ENCODE measurements at places on chromosomes 5 and 9.

DNA sequence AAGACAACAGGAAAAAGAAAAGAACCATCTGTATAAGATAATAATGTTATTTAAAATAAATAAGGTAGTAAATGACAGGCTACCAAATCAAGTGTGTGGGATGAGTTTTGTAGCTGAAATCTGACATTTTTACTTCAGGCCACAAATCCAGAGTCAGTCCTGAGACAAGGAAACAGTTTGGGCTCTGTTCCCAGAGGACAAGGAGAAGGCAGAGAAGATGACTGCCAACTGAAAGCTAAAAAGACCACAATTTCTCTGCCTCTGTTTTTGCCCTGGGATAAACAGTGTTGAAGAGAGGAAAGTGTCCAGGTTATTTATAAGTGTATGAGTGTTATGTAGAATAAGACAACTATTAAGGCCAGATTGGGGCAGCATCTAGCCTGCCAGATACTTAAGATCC lies 180.5 kb downstream of the NFIB start:
- DNase-seq: no peak

DNA sequence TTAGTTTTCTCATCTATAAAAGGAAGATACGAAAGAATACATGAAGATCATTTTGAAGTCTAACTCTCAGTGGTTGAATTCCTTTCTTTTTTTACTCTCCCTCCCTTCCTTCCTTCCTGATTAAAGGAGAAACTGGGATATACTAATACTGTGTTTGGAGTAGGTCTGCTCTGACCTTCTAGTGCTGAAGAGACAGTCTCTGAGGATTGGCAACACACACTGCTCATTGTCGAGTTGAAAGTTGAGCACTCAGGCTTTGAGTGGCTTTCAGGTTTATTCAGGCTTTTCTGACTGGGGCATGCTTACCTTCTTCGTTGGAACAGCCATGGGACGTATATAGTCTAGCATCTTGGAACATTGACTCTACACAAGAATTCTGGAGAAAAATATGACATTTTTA lies 86.9 kb upstream of the RPS23 start:
- DNase-seq: no peak

GRCh38 chr9:99056886-99057664 lies 47.8 kb upstream of the TGFBR1 start:
- no peak for DNase-seq

GRCh38 chr5:119276978-119277377 lies 78.8 kb upstream of the TNFAIP8 start:
- no peak for DNase-seq

GRCh38 chr5:50967009-50967562 lies 300.6 kb downstream of the PARP8 start:
- DNase-seq: no peak

- no peak for DNase-seq
These were observed 21.2 kb downstream of the UBE2QL1 start for GRCh38 chr5:6469836-6470235.

DNA sequence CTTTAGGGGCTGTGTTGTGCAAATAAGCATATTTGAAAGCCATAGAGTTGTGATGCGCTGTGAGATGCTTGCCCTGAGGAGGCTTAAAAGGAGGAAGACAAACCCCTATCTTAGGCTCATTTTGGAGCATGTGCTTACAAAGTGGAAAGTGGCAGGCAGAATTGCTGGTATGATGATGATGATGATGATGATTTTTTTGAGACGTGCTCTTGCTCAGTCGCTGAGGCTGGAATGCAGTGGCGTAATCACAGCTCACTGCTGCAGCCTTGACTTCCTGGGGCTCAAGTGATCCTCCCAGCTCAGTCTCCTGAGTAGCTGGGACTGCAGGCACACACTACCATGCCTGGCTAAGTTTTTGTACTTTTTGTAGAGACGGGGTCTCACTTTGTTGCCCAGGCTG lies 1.7 kb downstream of the CNOT8 start:
- DNase-seq: no peak

DNA sequence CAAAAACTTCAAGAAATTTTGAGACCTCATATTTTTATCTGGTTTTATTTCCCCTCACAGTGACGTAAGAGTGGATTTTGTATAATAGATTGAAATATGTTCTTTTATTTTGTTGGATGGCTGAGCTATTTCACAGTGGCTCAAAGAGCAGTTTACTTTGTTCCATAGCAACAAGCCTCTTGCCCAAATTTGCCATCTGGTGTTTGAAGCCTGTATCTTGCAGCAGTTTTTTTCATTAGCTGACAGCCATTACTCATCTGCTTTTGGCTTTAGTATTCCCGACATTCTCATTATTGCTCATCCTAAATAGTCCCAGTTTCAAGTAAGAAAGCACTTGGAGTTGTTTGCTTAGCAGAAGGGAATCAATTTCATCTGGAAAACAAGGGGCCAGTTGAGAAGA lies 36.3 kb downstream of the GDA start:
- DNase-seq: no peak

DNA sequence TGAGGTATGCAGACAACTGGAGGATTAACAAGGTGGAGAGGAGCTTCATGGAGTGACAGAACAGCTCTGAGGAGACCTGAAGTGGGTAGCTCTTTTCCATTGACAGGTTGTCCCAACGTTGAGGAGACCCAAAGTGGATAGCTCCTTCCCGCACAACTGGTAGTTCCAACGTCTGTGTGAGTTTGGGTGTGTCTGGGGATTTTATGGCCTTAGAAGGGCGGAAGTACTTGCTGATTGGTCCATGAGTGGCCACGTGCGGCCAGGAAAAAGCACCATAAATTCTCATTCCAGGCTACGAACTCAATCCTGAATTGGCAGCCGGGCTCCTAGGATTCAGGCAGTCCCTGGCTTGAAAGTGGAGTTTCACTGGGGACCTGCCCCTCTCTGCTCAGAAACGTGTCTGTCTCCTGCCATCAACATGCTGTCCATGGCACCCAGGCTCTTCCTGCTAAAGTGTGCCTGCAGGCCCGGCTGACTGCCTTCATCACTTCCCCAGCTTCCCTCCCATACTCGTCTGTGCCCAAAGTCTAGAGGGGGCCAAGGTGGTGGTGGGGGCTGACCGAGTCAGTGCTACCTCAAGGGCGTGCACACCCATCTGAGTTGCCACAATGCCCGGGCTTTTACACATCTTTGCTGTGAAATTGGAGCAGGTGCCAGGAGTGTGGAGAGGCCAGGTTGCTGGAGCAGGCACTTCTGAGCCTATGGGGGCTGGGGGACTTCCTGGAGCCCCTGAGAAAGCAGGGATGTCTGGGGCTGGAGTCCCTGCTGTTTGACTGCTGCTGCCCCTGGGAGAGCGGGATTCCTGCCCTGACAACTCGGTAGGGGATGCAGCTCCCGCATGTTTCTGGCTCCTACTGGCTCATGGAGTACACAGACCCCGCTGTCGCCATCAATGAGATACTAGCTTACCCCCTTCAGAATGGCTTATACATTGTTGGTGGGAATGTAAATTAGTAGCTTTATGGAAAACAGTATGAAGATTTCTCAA lies 2034.6 kb upstream of the ACO1 start:
- no peak for DNase-seq

DNA sequence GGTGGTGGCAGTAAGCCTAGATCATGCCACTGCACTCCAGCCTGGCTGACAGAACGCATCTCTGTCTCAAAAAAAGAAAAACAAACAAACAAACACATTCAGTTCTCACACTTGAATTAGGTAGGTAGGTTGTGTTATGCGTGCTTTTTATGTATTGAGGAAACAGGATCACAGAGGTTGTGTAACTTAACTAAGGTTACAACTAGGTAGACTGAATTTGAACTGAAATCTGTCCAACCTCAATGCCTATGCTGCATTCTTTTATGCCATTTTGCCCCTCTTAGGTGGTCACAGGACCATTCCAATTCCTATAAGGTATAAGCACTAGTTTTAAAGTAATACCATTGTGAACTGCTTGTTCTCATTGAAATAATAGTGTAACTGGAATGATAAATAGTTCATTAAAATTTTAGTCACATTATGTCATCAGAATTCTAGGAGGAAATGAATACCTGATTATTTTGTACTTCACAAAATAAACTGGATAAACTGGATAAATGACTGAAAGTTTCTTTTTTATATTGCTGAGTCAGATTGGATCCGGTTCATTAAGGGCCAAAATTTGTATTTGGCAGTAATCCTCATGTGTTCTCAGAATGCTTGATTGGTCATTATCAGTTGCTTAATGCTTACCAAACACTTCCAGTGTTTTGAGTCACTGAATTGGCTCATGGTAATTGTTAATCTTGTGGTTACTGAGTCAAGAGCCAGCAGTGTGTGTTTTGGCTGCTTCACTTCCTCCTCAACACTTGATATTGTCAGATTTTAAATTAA lies 7.1 kb downstream of the UBAP1 start:
- DNase-seq: no peak

- no peak for DNase-seq
These were observed 595.4 kb downstream of the IRX1 start for GRCh38 chr5:4191041-4191440.

All from NCI-H2081 (cell line).